ENCODE measurements at places on chromosomes 3 and 15. TPM values are rescaled to one million over a fixed set of nuclear protein-coding genes. Genes with fewer than 3 reads are reported as not detected.

The CASR gene
- not detected for total RNA-seq

The DLEC1 gene
- 0.09 TPM for total RNA-seq

The CP gene
- total RNA-seq, result not detected

The PRR20G gene
- not detected for total RNA-seq

The TTLL13 gene
- 0.16 TPM for total RNA-seq

The CATSPER2 gene
- 1.3 TPM for total RNA-seq

The JAGN1 gene
- 43.4 TPM for total RNA-seq

The PHC3 gene
- total RNA-seq, result 21.9 TPM

The P2RY14 gene
- not detected for total RNA-seq

The CTDSPL gene
- total RNA-seq, result 21.0 TPM

The NIT2 gene
- total RNA-seq, result 5.2 TPM

The CDHR4 gene
- total RNA-seq, result 0.43 TPM

The KLHL40 gene
- not detected for total RNA-seq

The LMAN1L gene
- total RNA-seq, result not detected

The RARB gene
- total RNA-seq, result 11.7 TPM

The PPARG gene
- total RNA-seq, result 25.3 TPM

The CYP1A1 gene
- 0.32 TPM for total RNA-seq

The ST3GAL6 gene
- 1.3 TPM for total RNA-seq

The FEZF2 gene
- not detected for total RNA-seq

The LRRIQ4 gene
- not detected for total RNA-seq

The FBXL22 gene
- 0.16 TPM for total RNA-seq

The GPR87 gene
- total RNA-seq, result not detected

The MFGE8 gene
- 67.0 TPM for total RNA-seq

The GOLGA6L9 gene
- 1.7 TPM for total RNA-seq

The GRM7 gene
- total RNA-seq, result not detected

The CPNE9 gene
- not detected for total RNA-seq

The GOLGA8M gene
- 0.52 TPM for total RNA-seq

The CTNNB1 gene
- 745 TPM for total RNA-seq

The IQCF5 gene
- not detected for total RNA-seq

The KIF15 gene
- total RNA-seq, result 1.3 TPM

The MEX3B gene
- total RNA-seq, result 6.0 TPM

The TRIM42 gene
- total RNA-seq, result not detected

The BSN gene
- total RNA-seq, result under 0.01 TPM

The ANKRD63 gene
- not detected for total RNA-seq

The ESYT3 gene
- total RNA-seq, result 0.16 TPM

The MORC1 gene
- total RNA-seq, result not detected

The CLEC3B gene
- total RNA-seq, result 33.1 TPM

The CHRM5 gene
- total RNA-seq, result under 0.01 TPM

The LCTL gene
- total RNA-seq, result 1.0 TPM

The HHATL gene
- not detected for total RNA-seq

The EPHB3 gene
- total RNA-seq, result 15.5 TPM

The ALDH1L1 gene
- not detected for total RNA-seq

The CFAP20DC gene
- total RNA-seq, result 1.0 TPM

The TMOD2 gene
- total RNA-seq, result 5.2 TPM

The LTK gene
- 0.17 TPM for total RNA-seq

The NCKIPSD gene
- total RNA-seq, result 9.4 TPM

The TEX9 gene
- total RNA-seq, result 4.6 TPM

The TERC gene
- 290 TPM for total RNA-seq

The LCMT2 gene
- total RNA-seq, result 9.1 TPM

The TGM4 gene
- total RNA-seq, result under 0.01 TPM

The ILDR1 gene
- total RNA-seq, result not detected

The TRIP4 gene
- 9.8 TPM for total RNA-seq

The EPHA3 gene
- total RNA-seq, result 0.16 TPM

The SERPINI1 gene
- 6.1 TPM for total RNA-seq

The PIGBOS1 gene
- 5.8 TPM for total RNA-seq

The RTP3 gene
- total RNA-seq, result not detected

The DUOX1 gene
- total RNA-seq, result under 0.01 TPM

The CEP97 gene
- total RNA-seq, result 10.1 TPM

The C3orf80 gene
- not detected for total RNA-seq
